ENCODE measurements at places on chromosomes 7 and 10.

GRCh38 chr10:6327961-6328698 is 125.4 kb downstream of the PFKFB3 start:
- no peak for DNase-seq

DNA sequence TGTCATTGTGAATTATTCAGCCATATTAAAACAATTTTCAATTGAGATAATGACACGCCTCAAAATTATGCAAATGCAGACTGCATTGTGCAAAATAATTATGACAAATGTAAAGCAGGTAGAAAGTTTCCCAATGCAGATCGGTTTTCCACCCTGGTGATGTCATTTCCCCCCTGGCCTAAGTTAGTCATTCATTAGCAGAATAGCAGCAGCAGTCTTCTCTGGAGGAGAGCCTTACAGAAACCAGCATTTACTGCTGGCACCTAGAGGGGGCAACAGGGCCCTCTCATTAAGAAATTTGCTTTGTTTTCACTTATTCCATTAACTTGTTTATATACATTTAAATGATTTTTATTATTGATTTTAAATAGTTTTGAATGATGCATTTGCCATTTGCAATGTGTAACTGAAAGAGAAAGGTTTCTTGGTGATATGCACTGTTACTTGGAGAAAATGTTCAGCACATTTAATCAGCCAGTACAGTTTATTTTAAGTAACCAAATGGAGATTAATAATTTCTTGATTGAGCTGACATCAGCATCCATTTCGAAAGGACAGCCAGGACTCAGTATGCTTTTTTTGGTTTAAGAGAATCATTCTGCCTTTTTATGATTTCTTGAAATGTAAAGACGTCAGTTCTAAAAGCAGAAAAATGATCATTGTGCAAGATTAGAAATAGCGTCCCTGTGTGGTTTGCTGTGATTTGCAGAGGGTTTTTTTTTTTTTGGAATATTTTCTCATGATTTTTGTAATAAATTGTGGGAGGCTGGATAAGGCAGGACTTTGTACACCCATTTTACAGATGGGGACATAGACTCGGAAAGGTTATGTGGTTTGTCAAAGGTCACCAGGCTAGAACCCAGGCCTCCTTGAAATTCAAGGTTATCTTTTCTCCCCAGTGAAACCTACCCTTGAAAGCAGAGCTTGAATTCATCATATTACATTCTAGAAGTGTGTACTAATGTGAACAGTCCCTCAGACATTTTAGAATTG is 3.5 kb downstream of the ARID5B start:
- no peak for DNase-seq

DNA sequence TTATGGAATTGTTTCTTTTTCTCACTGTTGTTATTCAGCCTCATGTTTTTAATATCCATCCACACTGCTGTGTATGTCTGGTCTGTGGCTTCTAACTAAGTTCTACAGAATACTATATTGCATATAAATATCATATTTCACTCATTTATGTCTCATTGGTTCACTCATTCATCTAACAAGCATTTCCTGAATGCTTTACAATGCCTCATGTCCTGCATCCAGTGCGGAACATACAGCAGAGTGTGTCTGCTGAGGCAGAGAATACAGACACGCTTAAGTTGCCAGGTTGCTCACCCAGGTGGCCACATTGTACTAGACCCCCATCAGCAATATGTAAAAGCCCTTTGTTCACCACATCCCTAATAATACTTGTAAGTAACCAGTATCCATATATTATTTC is 111.8 kb upstream of the CNTNAP2 start:
- no peak for DNase-seq

DNA sequence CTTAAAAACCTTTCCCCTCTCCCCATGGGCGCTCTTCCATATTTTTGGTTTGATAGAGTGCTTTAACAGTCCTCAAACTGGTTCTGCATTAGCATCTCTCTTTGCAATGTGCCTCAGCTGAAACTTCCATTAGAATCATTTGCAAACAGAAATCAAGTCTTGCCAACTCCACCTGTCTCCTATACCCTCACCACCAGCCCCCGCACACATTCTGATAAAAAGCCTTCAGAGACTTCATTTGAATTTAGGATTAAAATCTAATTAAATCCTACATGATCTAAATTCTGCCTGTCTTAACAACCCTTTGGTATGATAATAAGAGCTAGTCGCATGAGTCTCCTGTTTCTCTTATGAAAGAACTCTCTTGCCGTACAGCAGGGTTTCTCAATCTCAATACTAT is 384.9 kb upstream of the ETV1 start:
- DNase-seq: no peak

DNA sequence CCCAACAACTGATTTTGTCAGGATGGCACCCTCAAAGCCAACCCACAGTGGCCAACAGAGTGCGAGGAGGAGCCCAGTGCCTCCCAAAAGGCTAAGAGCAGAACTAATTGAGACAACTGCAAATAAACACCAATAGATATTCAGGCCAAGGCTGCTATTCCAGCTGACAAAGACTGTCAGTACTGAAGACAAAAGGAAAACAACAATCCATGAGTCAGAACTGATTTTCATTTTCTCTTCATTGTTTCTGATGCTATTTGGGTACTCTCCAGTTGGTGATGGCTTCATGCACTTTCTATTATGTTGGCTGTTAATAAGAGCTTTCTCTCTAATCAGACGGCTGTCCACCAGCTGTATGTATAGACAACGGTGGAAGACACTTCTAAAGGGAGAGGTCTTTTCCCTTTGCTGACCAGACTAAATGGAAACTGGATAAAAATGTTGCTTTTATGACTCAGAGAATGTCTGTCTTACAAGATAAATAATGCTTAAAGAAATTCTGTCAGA is 515.9 kb downstream of the PARD3 start:
- DNase-seq: no peak

GRCh38 chr7:6277476-6277875 is 5.1 kb upstream of the CYTH3 start:
- no peak for DNase-seq

DNA sequence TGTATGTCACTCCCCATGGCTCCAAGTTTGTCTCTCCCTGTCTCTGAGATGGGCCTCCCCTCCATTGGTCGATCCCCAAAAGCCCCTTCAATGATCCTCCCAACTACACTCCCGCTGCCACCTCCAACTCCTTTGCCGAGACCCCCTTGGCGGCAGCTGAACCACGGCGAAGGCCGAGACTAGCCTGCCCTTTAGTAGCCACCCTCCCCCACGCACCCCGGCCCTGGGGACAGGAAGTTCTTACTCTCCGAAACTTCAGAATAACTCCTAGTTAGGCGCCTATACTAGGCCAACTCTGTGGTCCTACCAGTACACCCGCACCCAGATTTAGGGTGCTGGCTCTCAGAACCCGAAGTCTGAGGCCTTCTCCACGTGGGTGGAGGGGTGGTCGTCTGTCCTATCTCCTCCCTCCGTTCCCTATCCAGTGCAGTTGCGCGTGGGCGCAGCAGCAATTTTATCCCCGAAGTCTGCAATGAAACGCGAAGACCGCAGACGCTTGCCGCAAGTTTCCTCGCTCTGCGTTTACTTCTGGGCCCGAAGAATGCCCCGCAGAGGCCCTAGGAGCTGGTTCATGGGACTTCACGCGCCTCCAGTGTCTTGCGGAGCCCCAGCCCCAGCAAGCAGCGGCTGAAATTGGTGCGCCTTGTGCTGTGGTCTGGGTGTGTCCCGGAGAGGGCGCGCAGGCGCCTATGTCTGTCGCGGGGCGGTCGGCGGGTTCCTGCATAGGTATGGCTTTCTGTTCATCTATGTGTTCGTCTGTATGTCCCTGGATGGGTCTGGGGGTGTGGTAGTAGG is 82.6 kb upstream of the SLF2 start:
- no peak for DNase-seq

GRCh38 chr7:72416846-72417245 is 4.7 kb upstream of the CALN1 start:
- no peak for DNase-seq

DNA sequence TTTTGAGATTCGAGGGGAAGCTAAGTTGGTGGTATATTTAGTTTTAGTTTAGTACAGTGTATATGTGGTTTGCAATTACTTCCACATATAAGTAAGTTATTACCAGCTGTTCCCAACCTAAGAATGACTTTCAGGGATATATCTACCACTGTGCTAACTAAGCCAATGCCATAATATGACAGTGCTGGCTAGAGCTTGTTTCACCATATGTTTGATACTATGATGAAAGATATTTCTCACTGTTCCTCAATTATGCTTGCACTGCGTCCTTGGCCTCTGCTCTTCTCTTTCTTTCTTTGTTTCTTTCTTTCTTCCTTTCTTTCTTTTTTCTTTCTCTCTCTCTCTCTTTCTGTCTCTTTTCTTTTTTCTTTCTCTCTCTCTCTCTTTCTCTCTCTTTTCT is 113.8 kb upstream of the SKAP2 start:
- no peak for DNase-seq

DNA sequence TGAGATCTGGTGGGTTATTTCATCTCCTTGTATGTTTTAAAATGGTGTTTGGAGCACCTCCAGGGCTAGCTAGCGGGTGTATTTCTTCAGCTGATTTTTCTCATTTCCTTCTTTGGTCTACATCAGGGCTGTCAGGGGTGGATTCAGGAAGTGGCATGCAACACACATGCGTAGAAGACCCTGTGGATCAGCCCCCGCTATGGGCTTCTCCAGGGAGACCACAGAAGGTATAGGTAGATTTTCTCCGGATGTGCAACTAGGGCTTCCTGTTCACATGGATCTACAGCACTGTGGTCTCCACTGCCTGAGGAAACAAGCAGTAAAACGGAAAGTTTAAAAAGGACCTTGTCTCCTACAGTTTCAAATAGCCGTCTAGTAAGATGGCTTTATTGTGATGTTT is 10.4 kb downstream of the NUB1 start:
- no peak for DNase-seq

GRCh38 chr7:126840869-126841268 is 411.9 kb downstream of the GRM8 start:
- DNase-seq: no peak

GRCh38 chr7:75758491-75758890 is 13.5 kb downstream of the CCL26 start:
- DNase-seq: no peak

GRCh38 chr7:141695803-141696289 is 6.1 kb downstream of the DENND11 start:
- DNase-seq: no peak

GRCh38 chr7:134891262-134891695 is 95.0 kb upstream of the AGBL3 start:
- peak; percentile 69 for DNase-seq

All from AG04450 (cell line).